Foreskin fibroblast (primary cell): ENCODE measurements at places on chromosomes 5 and 9.

DNA sequence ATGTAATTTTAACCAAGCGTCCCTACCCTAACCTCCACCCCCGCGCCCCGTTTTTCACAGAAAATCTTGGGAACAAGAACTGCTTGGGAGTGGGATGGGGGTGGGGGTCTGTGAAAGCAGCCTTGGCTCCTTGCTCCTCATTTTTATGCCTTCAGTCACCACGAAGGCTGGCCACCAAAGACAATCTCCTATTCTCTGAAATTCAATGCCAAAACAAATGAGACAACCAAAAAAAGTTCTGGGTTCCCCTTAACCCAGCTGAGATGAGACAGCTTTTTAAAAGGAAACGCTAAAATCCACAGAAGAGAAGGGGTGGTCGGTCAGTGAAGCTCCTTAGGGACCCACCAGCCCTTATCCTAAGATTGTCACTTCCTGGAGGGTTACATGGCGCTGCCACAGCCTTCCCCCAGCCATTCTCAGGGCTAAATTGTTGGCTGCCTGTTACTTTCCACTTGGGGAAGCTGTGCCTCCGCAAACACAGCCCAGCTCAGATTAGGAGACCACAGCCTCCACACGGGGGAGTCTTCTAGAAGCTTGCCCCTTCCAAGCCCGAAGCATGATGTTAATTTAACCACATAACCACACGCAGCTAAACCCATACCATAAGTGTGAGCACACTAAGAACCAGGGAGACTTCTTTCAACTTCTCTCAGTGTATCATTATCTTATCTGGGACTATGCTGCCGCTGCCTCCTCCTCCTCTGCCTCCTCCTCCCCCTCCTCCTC lies 136.3 kb downstream of the FOXD1 start:
- DNase-seq, result peak; percentile 80

DNA sequence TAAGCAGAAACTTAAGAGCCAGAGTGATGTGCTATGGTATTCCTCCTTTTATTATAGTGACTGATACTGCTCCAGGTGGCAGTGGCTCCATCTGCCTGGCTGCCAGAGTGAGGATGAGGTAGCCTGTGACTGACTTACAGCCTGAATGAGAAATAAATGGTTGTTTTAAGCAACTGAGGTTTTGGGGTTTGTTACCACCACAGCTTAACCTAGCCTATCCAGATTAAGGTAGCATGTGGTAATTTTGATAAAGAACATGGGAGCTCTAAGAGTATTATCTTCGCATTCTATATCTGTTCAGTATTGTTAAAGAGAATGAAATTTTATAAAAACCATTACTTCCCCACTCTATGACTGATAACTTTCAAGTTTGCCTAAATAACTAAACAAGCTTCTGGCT lies 39.0 kb downstream of the GOLPH3 start:
- DNase-seq, result no peak

- DNase-seq, result no peak
Observed at GRCh38 chr9:6186691-6187090, 28.9 kb upstream of the IL33 start.

- no peak for DNase-seq
Observed at GRCh38 chr5:32330126-32330971, 17.6 kb upstream of the MTMR12 start.

- no peak for DNase-seq
Observed at GRCh38 chr5:157965040-157965678, 106.2 kb upstream of the CLINT1 start.

DNA sequence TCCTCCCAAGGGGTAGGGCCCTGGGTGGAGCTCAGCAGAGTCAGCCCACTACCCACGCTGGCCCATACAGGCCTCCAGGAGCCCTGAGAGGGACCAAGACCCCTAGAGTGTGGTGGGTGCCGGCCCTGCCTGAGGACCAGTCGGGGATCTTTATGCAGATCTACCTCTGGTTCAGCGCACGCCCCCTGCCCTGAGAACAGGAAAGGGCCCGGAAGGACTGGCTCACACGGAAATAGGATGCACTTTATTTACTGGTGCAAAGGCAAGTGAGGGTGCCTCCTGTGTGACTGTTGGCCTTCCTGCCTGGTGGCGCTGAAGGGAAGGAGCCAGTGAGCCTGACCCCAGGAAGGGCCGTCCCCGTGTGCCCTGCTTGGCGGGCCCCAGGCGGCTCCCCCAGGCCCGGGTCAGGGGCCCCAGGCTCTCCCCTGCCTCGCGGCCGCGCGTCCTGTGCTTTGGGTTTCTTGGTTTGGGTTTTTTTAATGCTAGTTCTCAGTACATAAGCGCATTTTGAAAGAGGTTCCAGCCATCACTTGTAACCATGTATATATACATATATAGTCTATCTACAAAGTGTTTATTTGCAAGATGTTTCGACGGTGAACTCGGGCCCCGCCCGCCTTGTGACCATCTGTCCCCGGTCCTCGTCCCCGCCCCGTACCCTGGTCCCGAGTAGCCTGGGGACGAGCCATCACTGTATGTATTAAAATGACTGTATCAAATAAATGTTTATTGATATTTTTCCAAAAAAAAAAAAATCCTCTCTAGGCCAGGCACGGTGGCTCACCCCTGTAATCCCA lies 76.4 kb upstream of the ROR2 start:
- DNase-seq, result no peak

- DNase-seq, result no peak
Observed at GRCh38 chr5:178419196-178419595, 171.0 kb downstream of the COL23A1 start.

GRCh38 chr5:27396998-27397397 lies 358.6 kb upstream of the CDH9 start:
- DNase-seq, result no peak

DNA sequence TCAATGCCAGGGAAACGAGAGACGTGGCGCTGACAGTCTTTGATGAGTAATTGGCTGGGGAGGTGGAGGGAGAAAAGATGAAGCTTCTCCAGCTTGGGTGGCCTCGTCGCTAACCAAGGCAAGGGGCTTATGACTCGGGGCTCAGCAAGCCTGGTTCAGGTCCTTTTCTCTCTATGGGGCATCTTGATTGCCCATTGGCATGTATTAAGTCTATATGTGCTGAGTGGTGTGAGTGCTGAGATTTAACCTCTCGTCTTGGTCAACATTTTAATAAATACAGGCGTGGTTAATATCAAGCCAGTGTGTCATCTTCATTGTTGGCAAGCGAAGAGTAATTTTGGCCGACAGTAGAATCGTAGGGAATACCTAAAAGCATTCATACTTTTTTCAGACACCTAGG lies 85.9 kb downstream of the RAI14 start:
- DNase-seq, result no peak

DNA sequence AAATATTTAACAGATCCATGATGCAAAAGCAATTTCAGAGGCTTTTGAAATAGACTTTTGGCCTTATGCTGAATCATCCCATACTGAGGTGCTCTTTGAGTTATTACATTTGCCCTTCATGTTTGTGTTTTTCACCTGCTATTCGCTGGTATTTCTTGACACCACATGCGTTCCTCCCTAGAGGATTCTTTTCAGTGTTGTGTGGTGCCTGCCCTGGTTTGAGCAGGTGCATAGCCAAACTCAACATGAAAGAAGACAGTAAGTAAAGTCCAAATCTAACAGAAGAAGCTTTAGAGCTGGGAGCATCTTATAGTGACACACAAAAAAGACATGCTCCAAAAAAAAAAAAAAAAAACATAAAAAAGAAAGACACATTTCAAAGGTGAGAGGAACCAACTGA lies 796.3 kb downstream of the SEMA5A start:
- DNase-seq, result no peak

DNA sequence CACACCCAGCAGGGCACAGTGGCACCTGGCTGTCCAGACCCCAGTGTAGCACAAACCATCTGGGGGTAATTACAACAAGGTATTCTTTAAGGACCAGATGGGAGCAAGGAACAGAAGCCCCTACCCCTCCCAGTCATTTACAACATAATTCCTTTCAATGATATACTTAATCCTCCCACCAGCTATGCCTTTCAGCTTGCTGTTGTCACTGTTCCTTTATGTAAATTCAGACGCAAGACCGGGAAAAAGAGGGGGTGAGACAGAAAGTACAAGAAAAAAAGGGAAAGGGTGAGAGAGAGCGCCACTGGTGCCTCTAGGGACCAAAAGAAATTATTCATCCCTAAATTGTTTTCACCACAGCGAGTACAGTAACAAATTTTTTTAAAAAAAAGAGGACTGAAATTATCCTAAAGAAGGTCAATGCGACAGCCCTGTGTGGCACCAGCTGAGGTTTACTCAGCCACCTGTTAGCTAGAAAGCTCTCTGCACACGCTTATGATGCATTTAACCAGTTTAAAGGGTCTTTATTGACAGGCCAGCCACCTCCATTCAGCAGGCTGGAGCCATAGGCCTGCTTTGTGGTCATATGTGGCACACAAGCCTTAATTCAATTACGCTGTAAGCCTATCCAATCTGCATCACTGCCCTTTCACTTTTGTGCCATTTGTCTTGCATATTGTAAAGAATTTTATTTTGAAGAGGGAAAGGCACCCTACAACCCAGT lies 210.2 kb upstream of the ISL1 start:
- DNase-seq, result no peak

- DNase-seq, result no peak
Observed at GRCh38 chr5:111171-111570, 19.2 kb downstream of the PLEKHG4B start.

DNA sequence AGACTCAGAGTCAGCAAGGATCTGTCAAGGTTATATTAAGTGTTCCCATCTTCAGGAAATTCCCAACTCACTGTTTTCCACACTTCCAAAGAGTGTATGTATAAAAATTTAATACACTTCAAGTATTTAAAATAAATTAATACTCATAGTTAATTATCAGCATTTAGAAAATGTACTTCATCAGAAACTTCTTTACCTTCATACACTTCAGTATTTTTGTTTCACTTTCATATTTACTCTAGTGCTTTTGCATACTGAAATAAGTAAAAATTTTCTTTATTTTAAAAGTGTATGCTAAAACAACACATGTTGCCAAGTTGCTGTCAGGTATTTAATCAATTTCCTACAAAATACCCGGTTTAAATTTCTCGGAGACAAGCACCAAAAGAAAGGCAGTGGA lies 16.5 kb downstream of the RICTOR start:
- no peak for DNase-seq

- DNase-seq, result peak; percentile 3
Observed at GRCh38 chr5:91794856-91795548, 411.9 kb upstream of the ARRDC3 start.
